ENCODE measurements at places on chromosomes 12 and 14.

GRCh38 chr14:22572562-22573058 lies 16.4 kb downstream of the DAD1 start:
- no peak for DNase-seq

DNA sequence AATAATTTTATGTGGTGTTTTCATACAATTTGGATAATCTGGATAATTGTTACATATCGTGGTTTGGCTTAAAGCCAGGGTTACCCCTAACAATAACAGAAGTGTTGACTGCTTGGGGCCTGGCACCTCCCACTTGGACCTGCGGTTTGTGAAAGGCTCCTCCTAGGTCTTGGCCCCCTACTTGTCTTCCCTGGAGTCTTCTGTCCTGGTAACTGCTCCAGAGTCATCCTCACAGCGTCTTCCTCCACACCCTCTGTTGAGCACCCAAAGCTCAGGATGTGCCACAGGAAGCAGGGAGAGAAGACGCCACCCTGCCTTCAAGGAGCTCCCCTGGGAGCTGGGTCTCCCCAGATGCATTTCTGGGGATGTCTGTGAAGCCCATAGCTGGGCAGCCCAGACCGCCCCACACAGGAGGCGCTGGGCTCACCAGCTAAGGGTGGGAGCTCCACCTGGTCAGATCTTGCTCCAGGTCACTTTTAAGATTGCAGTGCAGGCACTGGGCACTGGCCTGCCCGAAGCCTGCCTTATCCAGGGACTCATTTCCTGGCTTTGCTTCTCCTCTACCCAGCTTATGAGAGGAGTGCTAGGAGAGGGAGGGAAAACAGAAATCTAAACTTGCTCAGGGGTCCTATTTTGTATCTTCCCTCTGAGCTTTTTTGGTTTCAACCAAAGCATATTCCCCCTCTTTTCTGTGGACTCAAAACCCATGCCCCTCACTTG lies 98.2 kb downstream of the ZFP36L1 start:
- no peak for DNase-seq

DNA sequence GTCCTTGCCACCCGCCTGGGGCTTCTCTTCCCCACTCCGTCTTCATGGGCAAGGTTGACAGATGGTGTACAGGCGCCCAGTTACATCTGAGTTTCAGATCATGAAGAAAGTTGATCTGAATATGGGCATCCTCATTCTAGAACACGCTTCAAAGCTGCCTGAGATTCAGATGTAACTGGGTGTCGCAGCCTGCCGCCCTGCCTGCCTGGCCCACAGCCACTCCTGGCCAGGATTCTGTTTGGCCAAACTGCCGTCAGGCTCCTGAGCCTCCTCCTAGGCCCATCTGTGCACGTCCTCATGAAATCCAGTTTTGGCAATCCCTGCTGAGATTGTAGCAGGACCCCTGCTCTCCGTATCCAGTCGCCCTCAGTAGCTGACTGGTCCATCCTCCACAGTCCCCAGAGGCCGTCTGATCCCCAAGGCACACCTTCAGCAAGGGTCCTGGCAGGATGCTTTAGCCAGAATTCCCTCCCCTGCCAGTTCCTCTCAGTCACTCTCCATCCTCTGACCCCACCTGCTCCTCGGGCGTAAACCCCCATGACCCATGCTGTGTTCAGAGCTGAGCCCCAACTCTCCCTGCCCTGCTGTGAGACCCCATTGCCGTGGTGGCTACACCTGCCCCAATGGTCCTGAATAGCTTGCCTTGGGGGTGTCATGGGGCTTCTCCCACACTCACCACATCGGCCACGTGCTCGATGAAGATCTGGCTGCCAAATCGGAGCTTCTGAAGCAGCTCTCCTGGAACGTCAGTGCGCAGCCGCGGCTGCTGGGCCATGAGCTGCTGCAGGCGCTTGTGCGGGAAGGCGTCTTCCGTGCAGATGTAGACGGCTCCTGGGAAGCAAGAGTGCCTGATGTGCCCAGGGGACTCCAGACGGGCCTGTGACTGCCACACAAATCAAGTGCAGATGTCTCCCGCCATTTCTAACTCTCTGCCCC lies 12.5 kb downstream of the XRCC3 start:
- DNase-seq = no peak

DNA sequence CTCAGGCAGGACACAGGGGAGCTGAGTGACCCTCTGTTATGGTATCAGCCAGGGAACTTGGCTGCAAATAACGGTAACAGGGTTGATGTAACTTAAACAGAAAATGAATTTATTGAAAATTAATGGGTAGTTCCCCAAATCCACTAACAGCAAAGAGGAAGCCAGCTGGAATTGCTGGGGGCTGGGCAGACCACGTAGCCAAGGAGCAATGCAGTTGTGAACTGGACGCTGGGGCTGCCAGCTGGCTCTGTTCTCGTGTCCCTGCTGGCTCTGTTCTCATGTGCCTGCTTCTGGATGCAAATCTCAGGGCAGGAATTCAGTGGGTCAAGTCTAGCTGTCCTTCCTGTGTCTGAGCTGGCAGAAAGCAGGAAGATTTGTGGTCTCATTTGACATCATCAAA lies 1383.3 kb upstream of the TMEM132C start:
- DNase-seq = no peak

GRCh38 chr12:89664441-89664840 lies 44.2 kb downstream of the ATP2B1 start:
- DNase-seq = no peak

- no peak for DNase-seq
These were observed 1.0 kb downstream of the RTL1 start for GRCh38 chr14:100902295-100903133.

- DNase-seq = no peak
These were observed 536 bp downstream of the PARPBP start for GRCh38 chr12:102120564-102120873.

DNA sequence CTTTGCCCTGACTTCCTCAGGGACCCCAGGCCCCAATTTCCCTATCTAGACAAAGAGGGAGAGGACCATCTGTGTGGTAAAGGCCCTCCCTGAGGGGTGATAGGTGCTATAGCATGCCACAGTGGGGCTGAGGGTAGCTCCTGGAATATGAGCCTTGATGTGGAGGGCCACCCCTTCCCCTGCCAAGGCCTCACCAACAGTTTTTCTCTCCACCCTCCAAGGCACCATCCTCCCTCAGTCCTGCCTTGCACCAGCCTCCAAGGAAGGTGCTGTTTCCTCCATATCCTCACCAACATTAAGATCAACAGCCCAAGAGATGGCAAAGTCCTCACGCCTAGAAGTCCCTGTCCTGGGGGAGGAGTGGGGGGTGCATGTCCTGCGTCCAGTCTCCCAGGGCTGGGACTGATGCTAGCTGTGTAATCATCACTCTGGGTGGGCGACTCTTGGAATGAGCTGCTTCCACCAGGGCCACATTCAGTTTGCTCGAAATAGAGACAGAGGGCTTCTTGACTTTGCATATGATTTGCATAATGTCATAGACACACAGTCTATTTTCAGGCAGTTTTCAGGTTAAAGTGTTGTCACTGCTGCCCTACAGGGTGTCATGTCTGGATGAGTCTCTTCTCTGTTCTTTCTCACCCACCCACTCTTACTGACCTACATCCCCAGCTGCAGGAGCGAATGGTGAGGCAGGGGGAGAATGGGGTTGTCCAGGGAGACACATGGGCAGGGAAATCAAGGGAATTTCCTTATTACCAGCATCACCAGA lies 17.4 kb downstream of the ACVRL1 start:
- DNase-seq = no peak

DNA sequence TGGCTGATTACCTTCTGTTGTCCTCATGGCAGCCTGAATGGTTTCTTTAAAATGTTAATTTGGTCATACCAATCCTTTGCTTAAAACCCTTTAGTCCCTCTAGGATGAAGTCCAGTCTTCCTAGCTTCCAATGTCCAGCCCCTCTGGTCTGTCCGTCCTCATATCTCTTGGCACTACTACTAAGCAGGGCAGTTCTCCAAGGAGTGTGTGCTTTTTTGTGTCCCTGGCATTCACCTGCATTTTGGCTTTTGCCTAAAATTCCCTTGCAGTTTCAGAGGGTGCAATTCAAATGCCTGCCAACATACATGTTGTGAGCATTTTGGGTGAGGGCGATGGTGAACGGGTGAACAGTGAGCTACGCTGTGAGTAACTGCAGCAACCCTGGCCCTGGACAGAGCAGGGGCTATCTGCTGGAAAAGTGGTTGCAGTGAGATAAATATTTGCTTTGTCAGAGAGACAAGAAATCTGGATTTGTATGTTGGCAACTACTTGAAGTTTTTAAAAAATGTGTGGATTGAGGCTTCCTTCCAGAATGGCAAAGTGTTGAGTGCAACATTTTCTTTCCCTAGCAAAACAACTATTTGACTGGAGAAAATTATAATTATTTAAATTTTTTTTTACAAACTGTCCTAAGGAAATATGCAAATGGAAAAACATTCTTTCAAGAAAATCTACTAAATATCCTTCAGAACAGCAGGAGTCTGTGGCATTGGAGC lies 14.6 kb downstream of the GALNT8 start:
- DNase-seq = no peak

DNA sequence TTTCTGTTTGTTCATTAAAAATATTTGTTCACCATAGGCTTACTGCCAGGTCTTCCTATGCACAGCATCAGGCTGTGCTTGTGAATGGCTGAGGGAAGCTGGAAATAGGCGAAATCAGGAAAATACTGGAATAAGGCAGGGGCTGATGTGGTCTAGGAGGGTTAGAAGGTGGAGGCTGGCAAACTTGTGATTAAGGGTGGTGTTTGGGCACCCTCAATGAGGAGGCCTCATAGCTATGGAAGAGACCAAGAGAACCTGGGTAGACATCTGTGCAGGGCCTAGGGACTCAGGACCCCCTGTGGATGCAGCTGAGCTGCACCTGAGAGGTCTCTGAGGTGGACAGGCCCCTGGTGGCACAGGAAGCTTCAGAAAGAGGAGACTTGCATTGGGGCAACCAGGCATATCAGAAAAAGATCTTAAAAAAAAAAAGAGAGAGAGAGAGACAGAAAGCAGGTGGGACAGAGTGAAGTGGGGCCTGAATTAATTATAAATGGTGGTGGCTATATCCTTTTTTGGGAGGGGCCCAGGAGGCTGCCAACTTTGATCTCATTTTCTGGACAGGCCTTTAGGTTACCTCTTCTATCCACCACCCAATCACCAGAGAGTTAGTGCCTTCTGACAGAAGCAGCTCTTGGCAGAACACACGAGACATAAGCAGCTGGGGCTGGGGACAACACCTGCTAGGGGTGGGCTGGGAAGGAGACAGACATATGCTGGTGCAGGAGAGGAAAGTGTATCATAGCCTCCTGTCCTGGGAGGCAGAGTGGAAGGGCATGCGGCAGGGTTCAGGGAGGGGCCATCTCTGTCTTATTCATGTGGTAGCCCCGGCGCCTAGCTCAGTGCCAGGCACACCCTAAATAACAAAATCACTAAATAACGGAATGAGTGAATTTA lies 46.7 kb upstream of the ATP23 start:
- DNase-seq = no peak

DNA sequence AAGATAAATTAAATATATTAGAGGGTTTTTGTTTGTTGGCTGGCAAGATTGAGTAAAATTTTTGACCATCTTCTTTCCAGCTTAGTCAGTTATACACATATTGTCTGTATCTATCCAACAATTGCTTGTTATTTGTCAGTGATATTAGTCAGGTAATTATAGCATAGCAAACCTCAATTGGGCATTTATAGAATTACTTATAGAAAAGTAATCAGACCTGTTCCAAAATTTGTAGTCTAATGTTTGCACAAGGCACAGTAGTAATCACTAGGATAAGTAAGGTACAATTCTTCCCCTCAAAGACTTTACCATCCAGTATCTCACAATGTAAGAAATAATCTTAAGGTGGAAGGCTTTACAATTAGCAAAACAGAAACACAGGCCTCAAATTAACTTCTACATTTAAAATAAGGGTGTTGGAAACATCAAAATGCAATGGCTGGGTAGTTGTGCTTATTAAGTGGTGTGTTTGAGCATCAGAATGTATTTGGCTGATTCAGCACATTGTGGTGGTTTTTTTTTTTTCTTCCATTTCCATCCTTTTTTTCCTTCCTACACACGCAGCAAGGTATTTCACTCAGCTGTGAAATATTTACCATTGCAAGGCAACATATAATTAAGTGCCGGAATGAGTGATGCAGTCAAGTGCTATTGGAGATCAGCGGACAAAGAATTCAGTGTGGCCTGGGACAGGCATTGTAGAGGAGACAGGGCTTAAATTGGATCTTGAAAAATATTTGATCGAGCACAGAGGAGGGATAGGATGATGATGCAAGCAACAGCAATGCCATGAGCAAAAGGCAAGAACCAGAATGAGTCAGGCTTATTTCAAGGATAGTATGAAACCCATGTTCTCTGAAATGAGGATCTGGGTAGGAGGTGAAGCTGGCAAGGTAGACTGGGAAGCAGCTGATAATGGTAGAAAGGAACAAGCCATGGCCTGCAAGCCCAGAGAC lies 178.2 kb downstream of the AKAP6 start:
- DNase-seq = no peak

Measured in stimulated activated CD8-positive, alpha-beta memory T cell treated with anti-CD3 and anti-CD28 coated beads, Interleukin-2, amount 100 ng/mL, for 1 hour (primary cell).